ENCODE measurements at places on chromosomes 6 and 20.

GRCh38 chr20:61650912-61651733 is 399.1 kb downstream of the CDH4 start:
- no peak for DNase-seq

DNA sequence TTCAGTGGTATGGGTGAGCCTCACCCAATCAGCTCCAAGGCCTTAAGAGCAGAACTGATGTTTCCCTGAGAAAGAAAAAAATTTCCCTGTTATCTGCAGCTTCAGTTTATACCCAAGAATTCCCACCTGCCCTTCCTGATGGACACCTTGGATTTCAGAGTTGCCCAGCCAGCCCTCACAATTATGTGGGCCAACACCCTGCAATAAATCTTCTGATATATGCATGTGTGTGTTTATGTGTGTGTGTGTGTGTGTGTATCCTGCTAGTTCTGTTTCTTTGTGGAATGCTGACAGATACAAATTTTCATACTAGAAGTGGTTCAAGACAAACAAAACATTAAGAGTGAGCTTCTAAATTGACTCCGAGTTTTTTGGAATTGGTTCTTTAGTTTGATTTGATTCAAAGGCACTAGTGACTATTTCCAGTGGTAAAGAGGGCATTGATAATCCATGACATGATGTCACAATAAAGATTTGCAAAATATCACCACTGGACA is 246.6 kb upstream of the BTBD3 start:
- no peak for DNase-seq

- DNase-seq: no peak
These were observed 18.4 kb downstream of the UBE3D start for GRCh38 chr6:83047065-83047754.

- no peak for DNase-seq
These were observed 7.7 kb downstream of the TXNDC5 start for GRCh38 chr6:7902867-7903266.

DNA sequence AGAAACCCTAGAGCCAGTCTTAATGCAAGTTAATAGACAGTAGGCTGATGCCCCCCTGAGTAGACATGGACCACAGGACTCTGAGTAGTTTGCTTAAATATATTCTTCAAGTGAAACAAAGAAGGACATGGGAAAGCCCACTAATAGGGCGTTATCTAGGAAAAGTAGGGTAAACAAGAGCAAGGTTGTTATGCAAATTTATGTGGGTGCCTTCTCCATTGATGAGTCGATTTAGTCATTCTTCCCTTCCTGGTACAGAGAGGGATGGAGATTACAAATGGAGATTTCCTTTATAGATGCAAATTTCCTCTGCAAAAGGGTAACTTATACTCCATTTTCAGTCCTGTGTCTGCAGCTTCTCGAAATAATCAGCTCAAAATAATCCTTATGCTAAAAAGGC is 262.0 kb downstream of the CD83 start:
- peak; percentile 60 for DNase-seq

DNA sequence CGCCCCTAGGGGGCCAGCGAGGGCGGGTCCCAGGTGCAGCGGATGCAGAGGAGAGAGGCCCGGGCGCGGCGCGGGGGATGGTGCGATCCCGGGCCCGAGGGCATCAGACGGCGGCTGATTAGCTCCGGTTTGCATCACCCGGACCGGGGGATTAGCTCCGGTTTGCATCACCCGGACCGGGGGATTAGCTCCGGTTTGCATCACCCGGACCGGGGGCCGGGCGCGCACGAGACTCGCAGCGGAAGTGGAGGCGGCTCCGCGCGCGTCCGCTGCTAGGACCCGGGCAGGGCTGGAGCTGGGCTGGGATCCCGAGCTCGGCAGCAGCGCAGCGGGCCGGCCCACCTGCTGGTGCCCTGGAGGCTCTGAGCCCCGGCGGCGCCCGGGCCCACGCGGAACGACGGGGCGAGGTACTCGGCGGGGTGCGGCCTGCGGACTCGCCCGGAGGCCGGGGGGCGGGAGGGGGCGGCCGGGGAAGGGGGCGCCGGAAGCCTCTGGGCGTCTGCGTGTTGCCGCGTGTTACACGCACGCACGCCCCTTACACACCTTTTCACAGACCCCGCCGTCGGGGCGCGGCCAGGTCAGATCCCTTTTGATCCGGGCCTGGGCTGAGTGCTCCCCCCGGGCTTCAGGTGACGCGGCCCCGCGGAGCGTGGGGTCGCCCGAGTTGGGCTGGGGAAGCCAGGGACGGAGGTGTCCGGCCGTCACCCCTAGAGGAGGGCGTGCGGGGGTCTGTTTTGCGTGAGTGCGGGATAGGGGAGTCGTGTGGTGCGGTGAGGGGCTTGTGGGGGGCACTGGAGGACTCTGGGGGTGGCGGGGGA is 412 bp downstream of the TRIB3 start:
- DNase-seq: peak; percentile 33

GRCh38 chr6:152379423-152379822 is 257.7 kb downstream of the SYNE1 start:
- no peak for DNase-seq

GRCh38 chr6:45710304-45710821 is 305.3 kb downstream of the CLIC5 start:
- DNase-seq: no peak

DNA sequence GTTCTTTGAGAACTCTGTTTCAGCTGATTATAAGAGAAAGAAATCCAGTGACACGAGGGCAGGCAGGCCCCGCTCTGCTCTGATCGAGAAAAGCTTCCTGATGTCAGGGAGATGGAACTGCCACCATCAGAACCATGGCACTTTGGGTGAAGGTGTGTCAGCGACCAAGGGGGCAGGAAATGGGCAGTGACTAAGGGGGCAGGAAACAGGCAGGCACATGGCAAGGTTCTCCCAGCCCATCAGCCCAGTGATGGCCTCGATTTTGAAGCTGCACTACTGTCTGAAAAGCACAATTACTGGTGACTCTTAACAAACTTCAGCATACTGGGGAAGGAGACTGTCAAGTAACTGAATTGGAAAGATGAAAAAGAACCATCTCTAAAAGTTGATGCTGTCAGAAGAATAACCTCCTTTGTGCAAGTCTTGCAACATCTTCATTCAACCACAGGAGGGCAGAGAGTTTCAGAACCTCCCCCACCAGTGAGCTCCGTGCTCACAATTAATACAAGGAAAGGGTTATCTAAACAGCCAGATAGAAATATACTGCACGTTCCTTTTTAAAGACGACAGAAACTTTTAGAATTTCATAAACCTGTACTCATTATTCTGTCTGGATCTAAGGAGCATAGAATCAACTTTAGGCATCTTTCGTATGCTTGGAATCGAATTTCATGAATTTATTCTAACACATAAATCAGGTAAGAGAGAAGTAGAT is 39.1 kb downstream of the TMX4 start:
- DNase-seq: peak; percentile 15

DNA sequence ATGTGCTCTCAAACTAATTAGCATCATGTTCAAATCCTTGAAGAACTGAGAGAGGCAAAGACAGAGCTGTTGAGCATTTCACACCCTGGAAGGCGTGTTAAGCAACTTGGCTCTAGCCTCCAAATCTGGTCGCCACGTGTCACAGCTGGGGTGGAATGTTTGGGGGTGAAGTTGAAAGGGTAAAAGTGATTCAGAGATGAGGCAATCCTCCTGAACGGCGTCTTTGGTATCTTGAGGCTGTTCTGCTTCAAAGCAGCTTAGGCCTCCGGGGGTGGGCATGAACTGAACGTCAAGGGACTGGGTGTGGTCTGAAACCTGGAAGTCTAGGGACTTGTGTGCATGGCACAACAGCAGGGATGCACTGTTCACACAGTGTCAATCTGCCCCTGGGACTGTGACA is 62.3 kb downstream of the TRAM2 start:
- no peak for DNase-seq

GRCh38 chr6:129429956-129430355 is 280.0 kb downstream of the ARHGAP18 start:
- no peak for DNase-seq

DNA sequence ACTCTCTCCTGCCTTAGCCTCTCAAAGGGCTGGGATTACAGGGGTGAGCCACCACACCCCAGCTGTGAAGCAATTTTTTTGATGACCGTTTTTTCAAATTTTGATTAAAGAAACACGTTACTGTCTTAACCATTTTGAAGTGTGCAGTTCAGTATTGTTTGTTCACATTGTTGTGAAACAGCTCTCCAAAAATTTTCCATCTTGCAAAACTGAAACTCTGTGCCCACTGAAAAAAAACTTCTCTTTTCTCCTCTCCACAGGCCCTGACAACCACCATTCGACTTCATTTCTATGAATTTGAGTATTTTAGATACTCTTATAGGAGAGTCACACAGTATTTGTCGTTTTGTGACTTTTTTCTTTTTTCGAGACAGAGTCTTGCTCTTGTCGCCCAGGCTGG is 53.9 kb downstream of the ECT2L start:
- no peak for DNase-seq

DNA sequence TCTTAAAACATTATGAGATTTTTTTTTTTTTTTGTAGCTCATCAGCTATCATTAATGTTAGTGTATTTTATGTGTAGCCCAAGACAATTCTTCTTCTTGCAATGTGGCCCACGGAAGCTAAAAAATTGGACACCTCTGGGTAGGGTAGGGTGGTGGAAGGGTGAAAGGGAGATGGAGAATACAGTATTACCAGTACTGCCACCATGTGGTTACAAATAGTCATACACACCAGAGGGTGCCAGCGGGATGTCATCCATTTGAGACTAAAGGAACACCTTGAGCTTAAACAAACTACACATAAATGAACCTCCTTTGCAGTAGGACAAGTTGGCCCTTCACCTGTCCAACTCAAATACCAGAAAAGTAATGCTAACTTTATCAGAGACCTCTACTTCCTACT is 601.9 kb downstream of the HTR1B start:
- no peak for DNase-seq

- DNase-seq: no peak
These were observed 47.7 kb downstream of the STAU1 start for GRCh38 chr20:49140411-49140810.

DNA sequence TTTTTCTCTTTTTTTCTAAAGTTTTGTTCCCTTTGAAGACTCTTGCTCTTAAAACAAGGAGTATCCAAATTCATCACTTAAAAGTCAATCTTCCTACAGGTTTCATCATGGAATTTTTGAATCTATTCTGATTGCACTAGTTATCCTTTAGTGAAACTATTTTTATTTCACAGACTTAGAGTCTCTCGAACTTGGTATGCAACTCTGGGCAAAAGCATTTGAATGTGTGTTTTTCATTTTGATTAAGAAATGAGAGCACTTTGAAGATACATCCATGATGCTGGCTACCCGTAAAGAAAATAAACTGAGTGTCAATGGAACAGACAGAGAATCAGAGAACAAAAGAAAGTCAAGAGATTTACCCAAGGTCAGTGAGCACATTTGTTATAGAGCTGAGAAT is 586.5 kb downstream of the EPM2A start:
- DNase-seq: no peak

DNA sequence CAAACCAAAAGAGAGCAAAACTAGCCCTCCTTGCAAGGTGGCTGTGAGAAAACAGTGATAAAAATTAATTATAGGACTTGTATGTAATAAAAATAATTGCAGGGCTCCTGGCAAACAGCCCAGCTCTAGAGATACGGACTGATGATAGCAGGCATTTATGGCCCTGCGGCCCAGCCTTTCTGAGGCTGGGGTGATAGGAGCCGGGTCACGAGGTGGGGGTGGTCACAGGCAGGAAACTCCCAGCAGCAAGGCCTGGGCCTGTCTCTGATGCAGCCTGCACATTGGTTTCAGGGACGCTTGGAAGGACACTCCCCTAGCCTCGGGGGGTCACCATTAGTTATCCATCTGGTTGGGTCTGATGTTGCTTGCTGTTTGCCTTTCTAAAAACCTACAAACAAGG is 18.7 kb upstream of the TTPAL start:
- DNase-seq: no peak

DNA sequence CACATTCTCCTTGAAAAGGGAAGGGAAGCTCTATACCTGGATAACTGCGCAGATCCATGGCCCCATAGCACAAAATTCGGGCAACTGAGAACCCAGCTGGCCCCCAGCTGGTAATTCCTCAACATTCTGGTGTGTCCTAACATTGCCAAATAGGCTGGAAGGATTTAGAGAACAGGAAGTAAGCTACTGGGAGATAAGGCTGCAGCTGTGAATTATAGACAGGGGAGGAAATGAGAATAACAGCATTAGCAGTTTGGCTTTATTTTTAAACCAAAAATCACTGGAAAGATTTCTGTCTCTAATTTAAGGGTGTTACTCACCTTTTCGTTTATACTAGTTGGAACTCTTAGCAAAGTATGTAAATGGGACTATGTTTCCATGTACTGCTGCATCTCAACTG is 97.2 kb downstream of the TULP4 start:
- DNase-seq: no peak

GRCh38 chr6:15533379-15534026 is 129.3 kb downstream of the DTNBP1 start:
- DNase-seq: no peak

DNA sequence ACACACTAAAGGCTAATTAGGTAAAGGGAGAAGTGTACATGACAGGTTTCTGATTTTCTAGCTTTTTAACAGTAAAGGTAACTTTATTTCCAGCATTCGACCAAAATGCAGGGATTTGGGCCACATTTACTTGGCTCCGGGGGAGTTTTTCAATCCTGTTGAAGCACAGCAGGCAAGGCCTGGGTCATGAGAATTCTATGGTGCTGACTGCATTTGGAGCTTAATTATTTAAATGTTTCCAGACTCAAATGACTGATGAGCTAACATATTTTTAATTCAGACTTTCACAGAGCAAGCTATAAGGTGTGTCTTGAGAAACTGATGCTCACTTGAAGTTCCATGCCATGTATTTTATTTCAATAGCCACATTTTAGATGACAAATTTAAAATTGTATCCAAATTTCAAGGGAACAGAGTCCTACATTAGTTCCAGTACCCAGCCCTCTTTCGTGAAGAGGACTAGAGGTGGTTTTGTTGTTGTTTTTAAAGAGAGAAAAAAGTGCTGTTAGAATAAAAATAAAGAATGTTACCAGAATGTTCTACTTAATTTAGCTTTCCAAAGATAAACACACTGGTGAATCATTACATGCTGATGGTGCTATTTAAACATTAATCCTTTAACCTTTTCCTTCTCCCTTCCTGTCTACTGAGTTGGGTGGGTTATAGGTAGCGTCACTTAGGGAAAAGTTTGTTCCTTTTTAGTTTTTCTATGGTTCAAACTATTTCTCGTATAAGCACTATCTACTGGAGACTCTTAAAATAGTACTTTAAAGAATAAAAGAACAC is 82.3 kb upstream of the PHACTR2 start:
- no peak for DNase-seq

GRCh38 chr6:10720265-10720959 is 2.5 kb upstream of the TMEM14C start:
- DNase-seq: no peak

All from NT2/D1 (cell line).